Fibroblast of mammary gland (primary cell): ENCODE measurements at places on chromosomes 2 and 18.

GRCh38 chr2:128536925-128537620 is 218.4 kb upstream of the HS6ST1 start:
- DNase-seq, result peak; percentile 97

GRCh38 chr2:7438855-7439254 is 521.6 kb downstream of the RNF144A start:
- no peak for DNase-seq

DNA sequence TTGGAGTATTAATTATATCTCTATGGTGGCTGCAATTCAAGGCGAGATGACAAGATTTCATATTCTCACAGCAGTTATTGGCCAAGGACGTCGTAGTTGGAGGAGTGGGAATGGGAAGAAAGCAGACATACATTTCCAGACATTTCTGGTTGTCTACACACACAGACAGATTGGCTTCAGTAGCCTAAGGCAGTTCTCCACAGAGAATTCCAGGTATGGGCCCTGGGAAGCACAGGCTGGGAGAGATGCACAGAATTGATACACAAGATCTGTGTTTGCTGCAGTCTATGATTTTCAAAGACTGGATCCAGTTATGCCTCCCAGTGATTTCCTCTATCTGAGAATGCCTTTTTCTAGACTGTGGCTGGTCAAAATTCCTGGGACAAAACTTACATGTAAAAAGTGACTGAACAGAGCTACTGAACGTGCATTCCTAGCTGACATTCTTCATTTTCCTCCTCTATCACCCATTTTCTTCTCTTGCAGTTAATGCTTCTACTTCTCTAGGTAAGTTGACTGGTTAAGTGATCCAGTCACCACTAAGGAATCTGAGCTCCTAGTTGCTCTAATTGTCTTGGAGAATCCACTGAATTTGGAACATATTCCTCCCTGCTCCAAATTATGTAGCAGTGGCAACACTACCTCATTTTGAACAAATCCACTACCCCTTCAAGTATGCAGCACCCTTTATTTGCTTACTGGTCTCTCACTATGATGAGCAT is 386.7 kb upstream of the CDH7 start:
- no peak for DNase-seq

- peak; percentile 32 for DNase-seq
These were observed 71.0 kb downstream of the NOL4 start for GRCh38 chr18:34153711-34154110.

GRCh38 chr2:166170356-166170755 is 42.5 kb upstream of the SCN1A start:
- DNase-seq, result peak; percentile 68

DNA sequence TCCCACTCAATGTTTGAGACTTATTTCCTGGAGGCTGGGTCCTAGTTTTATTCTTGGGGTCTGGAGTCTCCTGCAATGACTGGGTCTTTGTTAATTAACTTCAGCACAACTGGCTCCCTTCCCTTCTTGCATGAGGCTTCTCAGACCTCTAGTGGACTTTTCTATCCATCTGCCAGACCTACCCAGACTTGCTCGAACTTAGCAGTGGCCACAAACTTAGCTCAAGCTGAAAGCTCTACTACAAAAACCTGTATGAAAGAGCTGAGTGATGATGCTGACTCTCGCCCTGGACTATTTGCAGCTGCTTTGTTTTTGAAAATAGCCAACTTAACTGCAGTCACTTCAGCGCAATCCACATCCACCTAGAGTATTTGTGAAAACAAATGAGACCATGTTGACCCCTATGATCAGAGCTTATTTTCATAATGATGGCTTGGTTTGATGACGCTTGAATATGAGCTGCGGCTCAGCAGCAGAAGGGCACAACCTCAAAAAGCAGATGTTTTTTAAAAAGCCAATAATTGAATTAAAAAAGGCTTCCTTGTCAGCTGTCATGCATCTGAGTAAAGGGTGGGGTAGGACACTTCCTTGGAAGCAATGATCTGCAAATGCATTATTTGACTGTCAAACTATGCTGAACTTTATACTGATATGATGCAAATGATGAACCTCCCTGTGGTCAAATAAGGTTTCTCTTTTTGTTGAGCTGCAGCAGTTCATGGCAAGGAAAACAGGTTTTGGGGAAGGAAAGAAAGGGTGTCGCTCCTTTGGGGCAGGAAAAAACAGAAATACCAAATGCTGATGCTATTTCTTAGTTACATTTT is 10.6 kb upstream of the ANXA4 start:
- DNase-seq, result no peak

GRCh38 chr2:28835781-28836180 is 25.1 kb downstream of the SPDYA start:
- no peak for DNase-seq

DNA sequence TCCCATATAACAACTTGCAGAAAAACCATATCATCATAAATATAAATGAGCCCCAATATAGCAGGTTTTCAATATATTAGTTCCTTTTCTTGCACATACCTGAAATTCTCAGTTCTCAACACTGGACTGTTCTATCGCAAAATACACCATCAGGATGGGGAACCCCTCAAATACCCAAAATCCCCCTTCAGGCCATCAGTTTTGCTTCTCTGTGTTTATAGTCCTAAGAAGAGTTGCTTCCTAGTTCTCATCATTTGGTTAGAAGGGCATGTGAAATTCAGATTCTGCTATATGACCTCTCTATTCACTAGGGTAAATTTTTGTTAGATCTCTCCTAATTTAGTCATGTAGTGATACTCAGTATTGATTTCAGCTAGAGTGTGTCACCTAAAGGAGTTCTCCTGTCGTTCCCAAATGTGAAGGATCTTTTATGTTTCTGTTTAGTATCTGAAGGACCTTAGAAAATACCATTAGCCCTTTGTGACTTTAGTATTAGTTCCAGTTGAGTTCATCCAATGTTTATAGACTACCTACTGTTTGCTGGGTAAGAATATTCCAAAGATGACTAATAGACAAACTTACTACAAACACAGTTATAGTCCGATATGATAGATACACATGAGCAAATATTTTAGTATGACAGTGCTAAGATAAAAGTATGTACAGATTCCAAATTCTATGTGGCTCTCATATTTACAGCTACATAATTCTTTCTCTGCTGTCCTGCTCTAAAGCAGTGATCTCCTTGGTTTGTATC is 115.8 kb downstream of the TTC27 start:
- DNase-seq, result no peak

DNA sequence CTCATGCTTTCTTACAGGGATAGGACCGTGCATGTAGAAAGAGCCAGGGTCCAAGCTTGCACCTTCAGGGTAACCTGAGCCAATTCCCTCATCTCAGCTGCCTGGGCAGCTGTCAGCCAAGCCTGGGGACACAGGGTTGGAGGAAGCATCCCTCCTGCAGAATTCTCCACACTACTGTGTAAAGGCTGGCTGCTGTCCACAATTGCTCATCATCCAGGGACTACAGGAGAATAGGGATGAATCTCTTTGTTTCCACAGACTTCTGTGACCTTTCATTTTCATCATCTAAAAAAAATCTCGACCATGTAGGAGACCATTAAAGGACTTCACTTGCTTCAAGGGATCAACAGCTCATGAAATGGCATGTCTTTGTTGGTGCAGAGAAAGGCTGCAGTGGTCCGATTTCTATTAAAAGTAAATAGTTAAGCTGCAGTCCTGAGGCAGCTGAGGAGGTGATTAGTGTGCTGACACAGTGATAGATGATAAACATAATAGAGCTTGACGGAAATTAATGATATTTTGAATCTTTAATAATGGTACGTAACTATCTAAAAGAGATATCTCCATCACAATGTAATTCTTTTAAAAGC is 74.4 kb upstream of the COPS8 start:
- peak; percentile 14 for DNase-seq

GRCh38 chr18:67386032-67386431 is 130.5 kb downstream of the DSEL start:
- peak; percentile 45 for DNase-seq

DNA sequence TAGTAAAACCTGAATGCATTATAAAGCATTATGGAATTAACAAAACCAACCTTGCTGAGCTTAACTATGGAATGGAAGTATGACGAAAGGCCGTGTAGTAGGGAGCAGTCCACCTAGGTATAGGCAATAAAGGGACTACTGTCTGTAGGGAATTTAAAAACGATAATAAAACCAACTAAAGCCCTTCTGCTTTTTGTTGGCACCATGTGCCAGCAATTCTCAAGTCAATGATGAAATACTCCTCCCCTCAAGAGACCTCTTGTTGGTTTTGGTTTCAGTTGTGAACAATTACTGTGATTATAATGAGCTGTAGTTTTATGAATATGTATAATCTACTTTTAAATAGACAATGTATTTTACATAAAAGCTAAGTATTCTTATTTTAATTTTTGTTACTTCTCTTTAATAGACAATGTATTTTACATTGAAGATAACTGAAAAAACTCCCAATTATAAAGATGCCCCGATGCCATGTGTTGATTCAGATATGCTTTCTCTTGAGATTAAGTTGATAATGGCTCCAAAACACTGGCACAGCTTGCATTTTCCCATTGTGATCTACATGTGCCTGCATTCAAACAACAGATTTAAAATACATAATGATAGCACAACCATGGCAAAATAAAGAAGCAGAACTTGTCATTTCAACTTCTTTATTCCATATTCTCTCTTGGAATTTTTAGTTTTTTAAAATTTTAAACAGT is 55.5 kb upstream of the ZDBF2 start:
- no peak for DNase-seq

GRCh38 chr18:50315100-50315871 is 27.8 kb upstream of the CXXC1 start:
- peak; percentile 3 for DNase-seq

DNA sequence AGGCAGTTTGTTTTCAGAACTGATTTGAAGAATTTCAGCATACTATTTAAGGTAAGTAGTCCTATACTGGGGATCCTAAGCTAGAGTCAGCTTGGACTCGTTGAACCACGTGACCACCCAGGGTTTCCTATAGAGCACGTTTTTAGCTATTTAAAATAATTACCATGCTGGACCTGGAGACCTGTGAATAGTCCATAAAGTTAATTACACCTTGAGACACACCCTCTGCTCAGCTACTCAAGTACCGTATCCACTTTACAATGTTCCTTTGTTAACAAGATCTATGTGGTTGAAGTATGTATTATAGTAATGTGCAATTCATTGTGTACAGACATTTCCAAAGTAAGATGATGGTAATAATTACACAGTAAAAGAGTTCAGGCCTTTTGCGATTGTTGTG is 67.6 kb downstream of the CRIM1 start:
- no peak for DNase-seq

- no peak for DNase-seq
These were observed 50.5 kb upstream of the GRB14 start for GRCh38 chr2:164671664-164672396.

DNA sequence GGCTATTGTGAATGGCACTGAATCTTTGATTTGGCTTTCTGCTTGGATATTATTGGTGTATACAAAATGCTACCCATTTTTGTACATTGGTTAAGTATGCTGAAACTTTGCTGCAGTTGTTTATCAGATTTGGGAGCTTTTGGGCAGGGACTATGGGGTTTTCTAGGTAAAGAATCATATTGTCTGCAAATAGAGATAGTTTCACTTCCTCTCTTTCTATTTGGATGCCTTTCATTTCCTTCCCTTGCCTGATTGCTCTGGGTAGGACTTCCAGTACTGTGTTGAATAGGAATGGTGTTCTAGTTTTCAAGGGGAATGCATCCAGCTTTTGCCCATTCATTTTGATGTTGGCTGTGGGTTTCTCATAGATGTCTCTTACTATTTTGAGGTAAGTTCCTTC is 489.1 kb upstream of the LRATD1 start:
- DNase-seq, result no peak

DNA sequence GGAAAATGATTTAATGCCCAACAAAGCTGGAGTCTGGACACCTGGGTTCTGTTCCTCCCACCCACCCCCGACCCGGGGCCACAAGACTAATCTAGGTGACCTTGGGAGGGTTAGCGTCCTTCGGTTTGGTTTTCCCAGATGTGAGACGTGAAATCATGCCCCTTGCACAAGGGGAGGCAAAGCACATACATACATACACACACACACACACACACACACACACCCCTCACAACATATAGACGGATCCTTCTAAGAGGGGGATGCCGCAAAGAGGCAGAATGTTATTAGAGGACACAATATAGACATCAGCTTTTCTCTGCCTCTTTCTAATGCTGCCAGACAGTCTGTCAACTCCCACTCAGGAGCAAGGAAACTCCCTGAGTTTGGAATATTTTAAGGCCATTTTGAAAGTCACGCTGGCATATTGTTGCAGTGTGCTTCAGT is 616 bp upstream of the RBMS1 start:
- no peak for DNase-seq

- DNase-seq, result no peak
These were observed 73.7 kb downstream of the PTGR3 start for GRCh38 chr18:75135158-75135725.

DNA sequence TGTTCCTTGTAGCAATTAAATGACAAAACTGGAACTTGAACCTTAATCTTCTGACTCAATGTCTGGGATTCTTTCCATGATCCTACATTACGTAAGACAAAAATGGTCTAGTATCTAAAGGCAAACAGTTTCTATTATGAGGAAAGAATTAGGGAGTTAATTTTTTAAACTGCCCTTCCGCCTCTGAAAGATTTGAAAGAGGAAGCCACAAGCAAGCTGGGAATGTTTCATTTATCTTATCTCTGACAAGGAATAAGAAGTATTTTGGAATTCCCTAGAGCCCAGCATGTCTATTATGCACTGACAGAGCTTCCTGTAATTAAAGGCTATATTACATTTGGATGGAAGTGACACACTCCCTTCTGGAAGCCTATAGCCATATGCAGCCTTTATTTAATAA is 558.8 kb upstream of the CDH2 start:
- DNase-seq, result peak; percentile 84

DNA sequence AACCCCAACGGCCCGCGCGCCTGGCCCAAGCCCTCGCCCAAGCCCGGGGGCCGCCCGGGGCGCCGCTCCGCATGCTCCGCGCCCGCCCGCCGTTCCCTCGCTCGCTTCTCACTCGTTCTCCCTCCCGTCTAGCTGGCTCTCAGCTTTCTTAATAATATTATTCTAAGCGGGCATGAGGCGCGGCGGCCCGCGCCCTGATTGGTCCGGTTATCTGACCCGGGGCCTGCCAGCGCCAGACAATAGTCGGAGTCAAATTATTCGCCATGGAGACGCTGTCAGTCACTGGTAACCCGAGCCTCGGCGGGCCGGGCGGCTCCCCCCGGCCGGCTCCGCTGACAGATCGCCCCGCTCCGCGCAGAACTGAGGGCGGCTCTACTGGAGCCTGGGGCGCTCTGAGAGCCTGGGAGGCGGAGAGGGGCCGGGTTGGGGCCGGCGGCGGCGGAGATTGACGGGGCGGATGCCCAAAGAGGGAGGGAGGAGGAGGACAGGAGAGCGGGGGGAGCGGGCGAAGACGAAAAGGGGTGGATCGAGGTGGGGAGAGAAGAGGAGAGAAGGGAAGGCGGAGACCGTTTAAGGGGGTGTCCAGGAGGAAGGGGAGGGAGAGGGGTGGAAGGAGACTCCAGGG is at the start of gene SIX2:
Gene SIX2 (minus strand): TSS at position 150 of the 625 bp plus-strand sequence. CDS start 342 bp downstream, outside the sequence.
- DNase-seq, result peak; percentile 96

- no peak for DNase-seq
These were observed 12.3 kb downstream of the GYPC start for GRCh38 chr2:126668254-126668653.
